Smooth muscle cell of the brain vasculature (primary cell): ENCODE measurements at places on chromosomes 5 and 9.

DNA sequence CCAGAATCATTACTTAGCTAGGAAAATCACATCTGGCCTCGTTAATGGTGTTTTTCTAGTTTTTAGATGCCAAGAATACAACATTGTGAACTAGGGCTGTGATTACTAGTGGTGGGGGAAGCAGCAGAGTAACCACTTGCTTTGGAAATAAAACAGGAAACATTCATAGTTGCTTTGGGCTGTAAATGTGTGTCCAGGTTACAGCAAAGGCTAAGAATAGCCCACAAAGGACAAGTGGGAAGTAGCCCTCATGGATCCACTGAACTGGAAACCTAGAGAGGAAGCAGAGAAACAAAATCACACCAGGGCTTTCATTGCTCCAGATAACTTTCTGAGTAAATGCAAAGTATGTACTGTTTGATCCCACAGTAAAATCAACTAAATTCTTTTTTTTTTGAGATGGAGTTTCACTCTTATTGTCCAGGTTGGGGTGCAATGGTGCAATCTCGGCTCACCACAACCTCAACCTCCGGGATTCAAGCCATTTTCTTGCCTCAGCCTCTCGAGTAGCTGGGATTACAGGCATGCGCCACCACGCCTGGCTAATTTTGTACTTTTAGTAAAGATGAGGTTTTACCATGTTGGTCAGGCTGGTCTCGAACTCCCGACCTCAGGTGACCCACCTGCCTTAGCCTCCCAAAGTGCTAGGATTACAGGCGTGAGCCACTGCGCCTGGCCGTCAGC lies 56.2 kb upstream of the TNFSF15 start:
- DNase-seq = no peak

GRCh38 chr5:96880444-96881164 lies 4.3 kb downstream of the ERAP2 start:
- DNase-seq = no peak

DNA sequence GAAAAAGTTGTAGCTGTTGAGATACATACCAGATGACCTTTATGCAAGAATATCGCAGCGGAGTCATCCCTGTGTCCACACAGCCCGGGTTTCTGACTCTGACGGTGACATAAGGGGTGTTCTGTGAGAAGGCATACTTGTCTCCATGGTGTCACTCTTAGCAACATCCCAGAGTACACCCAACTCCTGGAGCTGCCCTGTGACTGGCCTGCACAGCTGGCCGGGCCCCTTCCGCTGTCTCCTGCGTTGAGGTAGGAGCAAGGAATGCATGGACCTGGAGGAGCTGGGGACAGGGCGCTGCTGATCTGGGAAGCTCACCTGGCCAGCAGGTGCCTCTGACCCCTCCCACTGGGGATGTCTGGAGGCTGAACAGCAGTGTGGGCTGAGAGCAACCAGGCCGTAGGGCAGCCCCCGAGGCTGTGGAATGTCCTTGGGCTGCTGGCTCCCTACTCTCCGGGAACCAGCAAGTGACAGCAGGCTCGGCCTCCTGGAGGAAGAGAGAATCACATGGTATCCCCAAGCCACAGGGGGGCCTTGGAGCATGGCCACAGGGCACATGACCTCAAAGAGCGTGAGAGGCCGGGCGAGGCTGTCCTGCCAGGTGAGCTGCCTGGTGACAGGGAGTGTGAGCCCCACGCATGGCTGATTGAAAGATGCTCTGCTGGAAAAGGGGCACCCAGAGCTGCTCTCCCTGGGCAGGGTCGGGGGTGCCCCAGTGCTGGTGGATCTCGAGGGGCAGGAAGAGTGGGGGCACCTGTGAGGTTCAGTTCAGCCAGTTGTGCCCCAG lies 113.4 kb downstream of the MRPL36 start:
- no peak for DNase-seq

DNA sequence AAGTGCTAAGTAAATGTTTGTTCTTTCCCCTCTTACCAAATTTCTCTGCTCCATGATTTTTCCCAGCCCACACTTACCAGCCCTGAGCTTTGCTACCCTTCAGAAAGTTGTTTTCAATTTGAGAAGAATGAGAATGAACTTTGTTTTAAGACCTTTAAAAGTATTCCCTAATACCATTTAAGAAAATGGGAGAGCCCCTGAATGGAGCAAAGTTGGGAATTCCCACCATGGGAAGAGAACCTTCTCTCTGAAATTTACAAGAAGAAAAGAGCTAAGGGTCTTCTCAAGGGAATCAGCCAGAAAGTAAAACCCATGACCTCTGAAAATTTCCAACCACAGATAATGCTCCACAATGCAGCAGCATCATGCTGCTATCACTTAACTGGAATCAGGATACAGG lies 17.7 kb downstream of the ZNF366 start:
- DNase-seq = no peak

GRCh38 chr9:98410185-98410697 lies 154.8 kb upstream of the TBC1D2 start:
- DNase-seq = no peak

DNA sequence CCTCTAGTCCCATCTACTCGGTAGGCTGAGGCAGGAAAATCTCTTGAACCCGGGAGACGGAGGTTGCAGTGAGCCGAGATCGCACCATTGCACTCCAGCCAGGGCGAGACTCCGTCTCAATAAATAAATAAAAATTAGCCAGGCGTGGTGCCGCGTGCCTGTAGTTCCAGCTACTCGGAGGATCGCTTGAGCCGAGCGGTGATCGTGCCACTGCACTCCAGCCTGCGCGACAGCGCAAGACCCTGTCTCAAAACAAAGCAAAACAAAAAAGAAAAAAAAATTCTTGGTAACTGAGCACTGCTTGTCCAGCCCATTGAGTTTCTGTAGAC lies 710 bp upstream of the WDR55 start:
- no peak for DNase-seq

- peak; percentile 62 for DNase-seq
These were observed 101.9 kb downstream of the CD180 start for GRCh38 chr5:67094476-67095300.

DNA sequence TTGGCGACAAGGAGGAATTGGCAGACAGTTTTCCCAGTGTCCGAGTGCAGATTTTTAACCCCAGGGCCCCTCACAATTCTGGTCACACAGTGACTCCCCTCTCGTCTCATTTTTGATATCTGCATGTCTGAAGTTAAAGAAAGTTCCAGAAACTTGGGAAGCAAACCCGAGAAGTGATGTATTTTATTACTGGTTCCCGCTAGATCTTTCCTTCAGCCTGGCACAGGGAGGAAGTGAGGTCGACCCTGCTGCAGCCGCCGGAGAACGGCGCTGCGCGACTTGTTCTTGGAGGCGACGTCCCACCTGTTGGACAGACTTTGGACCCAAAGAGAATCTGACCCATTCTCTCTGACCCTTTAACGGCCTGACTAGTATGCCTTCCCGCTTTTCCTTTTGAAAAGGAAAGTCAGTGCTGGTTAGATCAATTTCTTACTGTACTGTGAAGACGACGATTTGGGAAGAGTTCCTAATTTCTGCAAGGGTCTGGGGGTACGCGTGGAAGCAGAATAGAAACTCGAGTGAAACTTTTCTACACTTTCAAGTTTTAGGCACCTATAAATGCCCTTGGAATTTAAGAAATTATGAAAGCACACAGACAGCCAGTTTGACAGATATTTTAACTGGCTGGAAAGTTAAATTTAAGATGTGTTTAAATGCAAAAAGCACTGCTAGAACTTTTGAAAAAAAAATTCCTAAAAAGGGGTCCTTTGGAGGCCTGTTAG lies 744 bp downstream of the OTULIN start:
- no peak for DNase-seq

DNA sequence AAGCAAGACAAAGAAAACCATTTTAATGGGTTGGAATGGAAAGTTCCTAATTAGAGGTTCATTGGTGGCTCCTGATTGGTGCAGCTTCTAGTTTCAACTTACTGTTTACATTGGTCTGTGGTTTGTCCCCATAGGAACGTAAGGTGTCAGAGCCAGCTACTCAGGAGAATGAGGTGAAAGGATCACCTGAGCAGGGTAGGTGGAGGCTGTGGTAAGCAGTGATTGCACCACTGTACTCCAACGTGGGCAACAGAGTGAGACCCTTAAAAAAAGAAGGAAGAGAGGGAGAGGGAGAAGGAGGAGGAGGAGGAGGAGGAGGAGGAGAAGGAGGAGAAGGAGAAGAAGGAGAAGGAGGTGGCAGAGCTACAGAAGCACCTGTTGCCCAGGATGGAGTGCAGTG lies 30.4 kb downstream of the KCNIP1 start:
- no peak for DNase-seq
